ENCODE measurements at places on chromosomes 7 and 10.

DNA sequence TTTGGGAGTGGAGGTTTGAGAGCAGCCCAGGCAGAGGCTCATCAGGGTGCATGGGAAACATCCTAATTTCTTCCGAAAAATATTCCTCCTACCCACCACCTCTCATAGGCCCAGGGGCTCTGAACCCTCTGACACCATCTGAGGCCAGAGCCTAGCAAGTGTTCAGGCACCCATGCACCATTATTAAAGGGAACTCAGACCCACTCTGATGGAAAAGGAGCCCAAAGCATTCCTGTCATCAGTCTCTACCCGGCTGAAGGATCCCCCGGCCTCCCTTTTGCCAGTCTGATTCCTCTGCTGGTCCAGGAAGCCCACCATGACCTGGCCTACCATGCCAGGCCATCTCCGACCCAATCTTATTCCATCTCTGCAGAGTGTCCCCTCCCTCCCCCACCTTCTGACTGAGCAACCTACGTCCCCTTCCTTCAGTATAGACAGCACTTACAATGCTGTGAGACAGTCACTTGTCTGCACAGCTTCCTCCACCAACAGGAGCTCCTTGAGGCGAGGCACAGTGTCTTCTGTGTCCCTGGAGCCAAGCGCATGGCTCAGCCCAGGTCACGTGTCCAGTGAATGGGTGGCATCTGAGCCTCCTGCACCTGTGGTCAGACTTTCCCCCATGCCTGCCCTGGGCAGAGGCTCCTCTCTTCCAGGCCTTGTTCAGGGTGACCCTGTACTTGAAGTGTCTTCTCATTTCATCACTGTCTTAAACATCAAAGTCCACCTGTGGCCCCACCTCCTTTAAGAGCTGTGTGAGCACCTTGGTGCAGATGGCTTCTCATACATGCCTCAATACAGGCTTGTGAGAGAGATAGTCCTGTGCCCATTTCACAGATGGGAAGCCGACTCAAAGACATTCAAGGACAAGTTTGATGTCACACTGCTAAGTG lies 889 bp upstream of the GPR15LG start:
- no peak for DNase-seq

- no peak for DNase-seq
Measured at GRCh38 chr7:50607524-50608125, 42.4 kb upstream of the DDC start.

GRCh38 chr7:48901966-48902365 lies 22.4 kb upstream of the CDC14C start:
- no peak for DNase-seq

DNA sequence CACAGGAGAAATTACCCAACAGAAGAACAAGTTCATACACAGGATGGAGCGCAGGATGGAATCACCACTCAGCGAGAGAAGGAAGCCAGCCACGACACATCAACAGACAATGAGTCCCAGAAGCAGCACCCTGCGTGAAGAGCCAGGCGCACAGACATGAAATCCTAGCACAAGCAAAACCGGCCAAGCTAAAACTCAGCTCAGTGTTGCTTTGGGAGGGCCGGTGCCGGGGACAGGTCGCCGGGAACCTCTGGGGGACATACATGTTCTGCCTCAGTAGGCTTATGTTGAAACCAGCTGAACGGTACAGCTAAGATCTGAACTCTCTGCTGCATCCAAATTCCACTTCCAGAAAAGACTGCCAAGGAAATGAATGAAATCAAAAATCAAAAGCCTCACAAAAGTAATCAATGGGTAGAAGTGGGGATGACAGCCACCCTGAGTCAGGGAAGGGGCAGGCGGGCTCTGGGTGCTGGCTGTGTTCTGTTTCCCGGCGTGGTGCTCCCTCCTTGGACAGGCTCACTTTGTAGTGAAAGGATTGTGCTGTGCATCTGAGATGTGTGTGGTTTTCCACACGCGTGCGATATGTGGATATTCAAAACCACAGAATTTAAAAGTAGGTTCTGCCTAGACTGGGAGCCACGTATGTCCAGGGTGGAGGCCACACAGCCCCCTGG lies 114.7 kb downstream of the PDGFA start:
- no peak for DNase-seq

GRCh38 chr7:128845475-128845874 lies 15.3 kb downstream of the FLNC start:
- no peak for DNase-seq

DNA sequence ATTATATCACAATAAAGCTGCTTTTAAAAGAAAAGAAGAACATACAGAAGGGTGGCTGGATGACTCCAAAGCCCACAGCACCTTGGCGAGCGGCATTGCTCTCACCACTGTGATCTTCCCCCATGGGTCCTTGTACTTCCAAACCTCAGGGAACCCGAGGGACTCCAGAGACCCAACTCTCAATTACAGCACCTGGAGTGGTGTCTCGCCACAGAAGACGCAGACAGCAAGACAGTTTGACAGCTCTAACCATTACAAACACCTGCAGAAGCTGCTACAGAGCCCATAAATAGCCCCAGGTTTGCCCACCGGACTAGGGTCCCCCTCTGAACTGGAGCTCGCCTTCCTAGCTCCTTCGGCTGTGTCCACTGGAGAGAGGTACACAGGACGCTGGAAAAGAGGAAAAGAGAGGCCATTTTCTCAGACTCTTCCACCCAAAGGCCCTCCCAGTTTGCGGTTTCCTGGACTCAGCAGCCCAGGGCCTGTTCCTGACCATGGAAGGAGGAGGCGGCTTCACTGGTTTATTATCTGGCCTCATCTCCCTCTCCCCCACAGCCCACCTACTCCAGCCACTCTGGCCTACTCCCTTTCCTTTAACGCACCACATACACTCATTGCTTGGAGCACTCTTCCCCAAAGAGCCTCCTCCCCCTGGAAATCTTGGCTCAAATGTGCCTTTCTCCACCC lies 1.9 kb downstream of the PIK3AP1 start:
- DNase-seq: no peak

GRCh38 chr7:19405541-19405940 lies 260.3 kb upstream of the FERD3L start:
- DNase-seq: no peak

DNA sequence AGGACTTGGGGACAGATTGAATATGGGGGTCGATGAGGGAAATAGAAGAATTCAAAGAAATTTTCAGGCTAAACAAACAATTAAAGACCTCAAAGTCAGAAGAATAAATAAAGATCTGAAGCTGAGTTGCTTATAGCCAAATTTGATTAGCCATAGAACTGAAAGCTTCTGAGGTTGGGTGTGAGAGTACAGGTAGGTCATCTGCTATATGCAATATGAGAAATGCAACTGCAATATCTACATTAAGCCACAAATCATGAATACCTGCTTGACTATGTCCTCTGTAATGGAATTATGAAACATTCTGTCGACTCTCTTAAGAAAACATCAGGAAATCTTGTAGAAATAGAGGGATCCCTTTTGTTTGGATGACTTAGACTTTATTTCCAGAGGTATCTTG lies 192.1 kb upstream of the PCDH15 start:
- DNase-seq: no peak

GRCh38 chr7:54690892-54691291 lies 68.1 kb downstream of the SEC61G start:
- no peak for DNase-seq

DNA sequence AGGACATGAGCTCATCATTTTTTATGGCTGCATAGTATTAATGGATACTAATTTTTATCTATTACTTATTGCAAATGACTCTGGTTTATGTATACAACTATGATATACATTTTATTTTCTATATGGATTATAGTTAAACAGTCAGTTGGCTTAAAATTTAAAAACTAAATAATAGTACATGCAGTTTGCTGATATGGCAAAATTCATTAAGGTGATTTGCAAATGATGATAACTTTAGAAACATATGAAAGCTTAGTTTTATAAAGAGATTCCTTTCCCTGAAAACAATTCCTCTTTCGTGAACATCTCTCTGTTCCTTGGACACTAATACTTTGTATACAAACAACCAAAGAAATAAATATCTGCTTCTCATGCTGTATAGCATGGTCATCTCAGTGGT lies 165.5 kb upstream of the SEMA3E start:
- no peak for DNase-seq

DNA sequence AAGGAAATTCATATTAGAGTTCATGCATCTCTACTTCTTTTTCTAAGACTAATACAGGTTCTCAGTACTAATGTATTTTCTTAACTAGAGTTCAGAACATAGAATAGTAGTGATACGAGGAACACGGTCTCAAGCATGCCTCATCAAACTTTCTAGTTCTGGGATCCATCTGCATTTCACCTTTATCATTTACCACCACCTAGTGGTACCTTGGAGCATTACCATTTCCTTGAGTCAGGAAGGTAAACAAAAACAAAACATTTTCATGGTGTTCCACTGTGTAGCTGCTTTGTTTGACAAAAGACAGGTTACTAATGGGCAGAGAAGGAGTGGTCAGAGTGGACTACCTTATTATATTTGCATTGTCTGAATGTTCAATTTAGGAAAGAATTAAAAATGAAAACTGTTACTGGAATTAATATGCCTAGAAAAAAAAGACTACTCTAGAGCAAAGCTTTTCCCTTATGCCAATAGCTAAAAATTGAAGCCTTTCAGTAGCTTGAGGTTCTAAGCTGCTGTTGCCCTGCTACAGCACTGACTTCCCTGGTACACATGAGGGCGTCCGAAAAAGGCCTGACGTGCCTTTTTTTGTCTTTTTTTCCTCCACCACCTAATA lies 44.5 kb downstream of the STARD3NL start:
- DNase-seq: no peak

GRCh38 chr7:18393465-18394118 lies 102.0 kb upstream of the HDAC9 start:
- no peak for DNase-seq

GRCh38 chr7:142910481-142910880 lies 23.1 kb downstream of the TRPV5 start:
- no peak for DNase-seq

DNA sequence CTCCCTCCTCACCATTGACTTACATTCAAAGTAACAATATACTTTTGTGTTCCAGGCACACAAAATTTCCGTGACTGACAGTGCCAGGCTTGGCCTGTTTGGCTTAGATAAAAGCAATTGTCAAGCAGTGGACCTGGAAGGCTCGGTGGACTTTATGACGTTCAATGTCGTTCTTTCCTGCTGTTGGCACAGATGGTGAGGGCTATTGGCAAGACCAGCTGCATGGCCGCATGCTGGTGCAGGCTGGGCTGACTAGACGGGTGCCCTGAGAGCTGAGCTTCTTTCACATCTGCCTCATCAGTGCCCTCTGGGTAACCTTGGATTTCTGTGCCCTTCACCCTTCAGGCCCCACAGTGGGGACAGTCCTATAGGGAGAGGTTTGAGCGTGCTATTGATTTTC lies 45.2 kb downstream of the WIPF3 start:
- no peak for DNase-seq

- DNase-seq: peak; percentile 63
Measured at GRCh38 chr7:44884621-44885393, 523 bp downstream of the PURB start.

DNA sequence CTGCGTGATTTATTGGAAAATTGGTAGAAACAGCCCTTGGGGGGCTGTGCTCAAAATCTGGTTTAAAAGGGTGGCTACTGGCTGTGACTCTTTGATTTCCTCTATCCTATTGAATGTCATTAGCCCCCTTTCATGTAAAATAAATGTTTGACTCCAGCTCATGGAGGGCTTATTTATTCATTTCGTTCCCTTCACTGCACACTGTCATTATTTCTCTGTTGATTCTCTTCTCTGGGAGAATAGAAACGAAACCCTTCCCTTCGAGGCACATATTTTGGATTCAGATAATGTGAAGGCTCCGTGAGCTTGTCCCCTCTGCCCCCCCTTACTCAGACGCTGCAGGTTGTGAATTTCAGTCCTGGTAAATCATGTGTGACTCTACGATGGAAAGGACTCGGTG lies 203.9 kb upstream of the GPR26 start:
- no peak for DNase-seq

DNA sequence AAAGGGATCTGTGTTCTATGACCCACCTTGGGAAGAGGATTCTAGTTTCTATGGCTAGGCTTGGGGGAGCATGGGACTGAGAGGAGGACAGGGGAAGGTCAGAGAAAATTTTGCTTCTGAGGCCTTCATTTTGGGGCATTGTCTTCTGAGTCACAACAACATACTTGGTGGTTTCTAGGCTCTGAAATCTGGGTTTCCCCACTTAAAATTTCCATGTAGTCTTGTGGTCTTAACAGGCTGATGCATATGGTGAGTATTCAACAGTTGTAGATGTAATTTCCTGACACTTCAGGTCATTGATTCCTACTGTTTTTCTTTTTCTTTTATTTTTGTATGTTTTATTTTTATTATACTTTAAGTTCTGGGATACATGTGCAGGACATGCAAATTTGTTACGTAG lies 88.5 kb downstream of the ANKRD7 start:
- DNase-seq: peak; percentile 2

DNA sequence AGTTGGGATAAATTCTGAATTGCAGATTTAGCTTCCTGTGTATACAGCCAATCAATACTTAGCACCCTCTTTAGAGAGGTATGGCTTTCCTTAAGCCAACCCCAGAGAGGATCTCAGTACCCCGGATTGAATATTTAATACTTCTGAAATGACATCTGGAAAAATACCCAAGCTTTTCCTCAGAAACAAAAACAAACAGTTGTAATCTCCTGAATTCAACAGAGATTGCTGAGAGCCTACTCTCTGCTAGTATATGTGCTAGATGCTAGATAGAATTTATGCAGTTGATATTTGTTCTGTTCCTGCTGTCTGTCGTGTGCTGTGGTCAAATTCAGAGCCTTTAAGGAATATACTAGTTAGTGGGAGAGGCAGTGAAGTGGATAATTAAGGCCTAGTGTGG lies 21.1 kb downstream of the STARD3NL start:
- no peak for DNase-seq

DNA sequence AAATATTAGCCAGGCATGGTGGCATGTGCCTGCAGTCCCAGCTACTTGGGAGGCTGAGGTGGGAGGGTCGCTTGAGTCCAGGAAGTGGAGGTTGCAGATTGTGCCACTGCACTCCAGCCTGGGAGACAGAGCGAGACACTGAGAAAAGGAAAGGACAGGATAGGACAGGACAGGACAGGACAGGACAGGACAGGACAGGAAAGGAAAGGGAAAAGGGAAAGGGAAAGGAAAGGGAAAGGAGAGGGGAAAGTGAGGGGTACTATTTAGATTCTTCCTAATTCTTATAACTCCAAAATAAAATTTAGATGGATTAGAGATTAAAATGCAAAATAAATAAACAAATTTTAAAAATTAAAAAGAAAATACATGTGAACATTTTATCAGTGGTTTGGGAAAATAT lies 58.7 kb downstream of the PIK3AP1 start:
- DNase-seq: no peak

DNA sequence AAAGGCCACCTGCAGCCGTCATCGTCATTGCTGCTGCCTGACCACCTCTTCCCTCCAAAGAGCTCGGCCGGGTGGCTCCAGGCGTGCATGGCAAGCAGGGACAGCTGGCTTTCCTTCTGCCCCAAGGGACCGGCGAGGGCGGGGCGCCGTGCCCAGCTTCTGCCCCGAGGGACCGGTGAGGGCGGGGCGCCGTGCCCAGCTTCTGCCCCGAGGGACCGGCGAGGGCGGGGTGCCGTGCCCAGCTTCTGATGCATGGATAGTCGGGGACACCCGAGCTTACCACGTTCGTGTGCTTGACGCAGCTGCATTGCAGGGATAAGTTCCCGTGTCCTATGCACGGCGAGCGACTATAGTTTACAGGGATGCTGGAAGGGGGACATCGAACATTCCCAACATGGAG lies 27.0 kb downstream of the CFAP46 start:
- DNase-seq: no peak

Data from activated CD8-positive, alpha-beta T cell treated with anti-CD3 and anti-CD28 coated beads for 36 hours (primary cell).